Panc1 (cell line): ENCODE measurements at places on chromosomes 7 and 10.

DNA sequence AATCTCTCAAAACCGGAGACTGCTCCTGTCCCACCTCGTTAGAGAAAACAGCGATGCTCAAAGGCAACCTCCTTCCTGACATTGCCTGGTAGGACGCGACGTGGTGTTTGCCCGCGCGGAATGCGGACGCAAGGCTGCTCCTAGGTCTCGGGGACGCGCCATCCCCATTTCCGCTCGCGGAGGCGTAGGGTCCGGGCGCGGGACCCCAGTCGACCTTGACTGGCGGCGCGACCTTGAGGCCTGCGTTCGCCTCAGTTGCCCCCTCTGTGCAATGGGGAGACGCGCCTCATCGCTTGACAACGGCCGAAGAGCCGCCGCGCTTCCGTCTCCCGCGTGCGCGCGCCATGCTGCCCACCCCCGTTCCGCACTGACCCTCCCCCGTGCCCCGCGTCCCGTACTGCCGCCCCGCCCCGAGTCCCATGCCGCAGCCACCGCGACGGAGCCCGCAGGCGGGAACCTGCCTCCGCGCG, 412 bp upstream of the PPIA start:
- no peak for DNase-seq

GRCh38 chr7:129557686-129558481, 53.6 kb upstream of the NRF1 start:
- no peak for DNase-seq

DNA sequence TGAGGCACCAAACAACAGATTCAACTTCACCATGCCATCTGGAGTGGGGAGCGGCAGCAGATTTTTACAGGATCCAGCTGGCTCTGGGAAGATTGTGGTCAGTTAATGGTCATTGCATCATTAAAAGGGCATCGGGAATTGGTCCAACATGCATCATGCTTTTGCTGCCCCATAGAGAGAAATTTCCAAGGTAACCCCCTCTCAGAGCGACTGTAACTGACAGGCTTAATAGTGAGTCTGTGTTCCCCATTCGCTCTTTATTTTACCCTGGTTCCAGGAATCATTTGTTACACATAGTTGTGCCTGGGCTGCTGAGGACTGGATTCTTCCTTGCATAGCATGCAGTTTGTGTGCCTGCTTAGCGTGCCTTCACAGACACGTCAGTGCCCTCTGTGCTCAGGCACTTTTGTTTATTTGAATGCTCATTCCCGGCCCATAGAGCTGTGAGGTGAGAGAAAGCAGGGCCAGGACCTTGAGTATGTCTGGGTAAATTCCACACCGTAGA, 49.9 kb downstream of the CDHR3 start:
- DNase-seq: no peak

- DNase-seq: no peak
Observed at GRCh38 chr7:55303220-55303619, 61.9 kb upstream of the LANCL2 start.

DNA sequence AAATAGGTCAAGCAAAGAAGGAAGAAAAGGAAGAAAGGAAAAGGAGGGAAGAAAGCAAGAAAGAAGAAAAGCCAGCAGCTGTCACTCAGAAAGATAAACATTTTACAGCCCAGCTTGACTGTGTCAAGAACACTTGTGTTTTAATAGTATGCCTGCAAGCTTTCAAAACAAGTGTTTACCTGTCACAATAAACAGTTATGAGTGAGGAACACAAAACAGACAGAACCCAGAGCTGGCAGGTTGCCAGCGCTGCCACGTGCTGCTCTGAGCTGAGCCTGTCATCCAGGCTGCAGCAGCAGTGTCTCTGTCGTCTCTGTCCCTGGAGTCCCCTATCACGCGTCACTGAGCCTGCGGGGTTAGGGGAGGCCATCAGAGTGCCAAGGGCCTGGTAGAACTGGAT, 827.6 kb upstream of the AUTS2 start:
- no peak for DNase-seq

DNA sequence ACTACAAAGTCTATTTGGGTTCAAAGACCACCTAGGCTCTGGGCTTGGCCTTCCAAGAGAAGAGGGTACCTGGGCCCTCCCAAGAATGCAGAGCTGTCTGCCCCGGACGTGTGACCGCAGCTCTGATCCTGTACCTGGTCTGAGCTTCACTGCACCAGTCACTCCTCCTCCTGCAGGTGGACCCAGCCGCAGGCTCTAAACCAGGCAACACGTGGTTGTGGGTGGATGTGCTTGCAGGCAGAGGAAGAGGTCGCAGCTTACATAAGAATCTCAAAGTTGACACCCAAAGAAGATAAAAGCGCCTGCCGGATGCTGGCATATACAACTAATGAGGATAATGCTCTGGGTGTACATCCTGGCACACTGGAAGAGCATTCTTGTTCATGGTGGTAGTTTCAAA, 9.4 kb upstream of the PFKP start:
- no peak for DNase-seq

DNA sequence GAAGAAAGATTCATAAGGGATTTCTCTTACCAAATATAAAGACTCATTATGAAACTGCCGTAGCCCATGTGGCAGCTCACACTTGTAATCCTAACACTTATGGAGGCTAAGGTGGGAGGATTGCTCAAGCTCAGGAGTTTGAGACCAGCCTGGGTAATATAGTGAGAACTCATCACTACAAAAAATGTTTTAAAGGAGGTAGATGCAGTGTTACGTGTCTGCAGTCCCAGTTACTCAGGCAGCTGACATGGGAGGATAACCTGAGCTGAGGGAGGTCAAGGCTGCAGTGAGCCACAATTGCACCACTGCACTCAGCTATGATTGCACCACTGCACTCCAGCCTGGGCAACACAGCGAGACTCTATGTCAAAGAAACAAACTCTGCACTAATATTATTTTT, 18.1 kb upstream of the DNA2 start:
- DNase-seq: no peak

DNA sequence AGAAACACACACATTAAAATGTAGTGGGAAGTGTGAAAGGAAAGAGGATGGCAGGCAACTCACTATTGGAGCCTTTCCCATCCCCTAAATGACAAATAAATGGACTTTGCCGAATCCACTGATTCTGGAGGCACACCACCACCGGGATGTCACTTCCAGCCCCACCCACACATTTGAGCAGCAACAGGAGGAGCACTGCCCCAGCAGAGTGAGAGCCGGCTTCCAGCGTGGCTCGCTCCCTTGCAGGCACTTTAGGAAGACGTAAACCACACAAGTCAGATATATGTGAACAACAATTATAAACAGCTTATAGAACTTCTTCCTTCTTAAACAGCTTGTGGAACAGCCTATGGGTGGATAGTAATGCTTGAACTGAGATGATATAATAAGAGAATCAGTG, 191.0 kb downstream of the DGKI start:
- DNase-seq: no peak

- no peak for DNase-seq
Observed at GRCh38 chr7:99402854-99403253, 5.5 kb downstream of the PDAP1 start.

- DNase-seq: no peak
Observed at GRCh38 chr7:41439515-41439879, 263.4 kb downstream of the INHBA start.

- no peak for DNase-seq
Observed at GRCh38 chr10:63634488-63635065, 113.4 kb downstream of the REEP3 start.

DNA sequence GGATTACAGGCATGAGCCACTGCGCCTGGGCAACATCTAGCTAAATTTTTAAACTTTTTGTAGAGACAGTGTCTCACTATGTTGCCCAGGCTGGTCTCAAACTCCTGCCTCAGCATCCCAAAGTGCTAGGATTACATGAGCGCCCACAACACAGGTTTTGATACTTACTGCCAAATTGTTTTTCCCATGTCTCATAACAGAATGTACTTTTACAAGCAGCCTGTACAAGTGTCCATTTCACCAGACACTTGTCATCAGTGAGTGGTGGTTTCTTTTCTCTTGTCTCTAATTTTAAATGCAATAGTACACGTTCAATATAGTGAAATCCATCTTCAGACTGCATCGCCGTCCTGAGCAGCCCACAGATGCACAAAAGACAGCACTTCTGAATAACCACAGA, 116.4 kb upstream of the LYZL2 start:
- DNase-seq: no peak

DNA sequence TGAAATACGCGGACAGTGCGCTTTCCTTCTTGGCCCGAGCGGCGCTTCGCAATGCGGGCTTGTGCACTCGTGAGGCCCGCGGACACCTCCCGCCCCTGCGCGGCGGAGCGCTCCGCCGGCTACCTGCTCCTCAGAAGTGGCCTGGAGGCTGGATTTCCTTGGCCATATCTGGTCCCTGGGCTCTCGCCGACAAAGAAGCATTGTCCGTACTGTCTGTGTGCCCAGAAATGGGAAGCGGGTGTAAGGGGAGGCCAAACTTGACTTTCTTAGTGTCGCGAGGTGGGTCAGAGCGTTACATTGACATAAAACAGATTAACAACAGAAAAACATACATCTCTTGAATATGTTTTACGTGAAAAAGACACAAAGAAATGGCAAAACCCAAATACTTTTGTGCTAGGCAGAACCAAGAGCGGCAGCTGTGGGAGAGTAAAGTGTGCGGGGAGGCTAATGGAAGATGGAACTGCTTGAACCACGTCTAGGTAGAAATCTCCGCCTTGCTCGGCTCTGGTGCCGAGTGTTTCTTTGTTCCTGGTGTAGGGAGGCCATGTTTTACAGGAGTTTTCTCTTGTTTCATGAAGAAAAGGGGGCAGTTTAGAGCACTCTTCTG, 1.4 kb downstream of the LANCL2 start:
- no peak for DNase-seq

DNA sequence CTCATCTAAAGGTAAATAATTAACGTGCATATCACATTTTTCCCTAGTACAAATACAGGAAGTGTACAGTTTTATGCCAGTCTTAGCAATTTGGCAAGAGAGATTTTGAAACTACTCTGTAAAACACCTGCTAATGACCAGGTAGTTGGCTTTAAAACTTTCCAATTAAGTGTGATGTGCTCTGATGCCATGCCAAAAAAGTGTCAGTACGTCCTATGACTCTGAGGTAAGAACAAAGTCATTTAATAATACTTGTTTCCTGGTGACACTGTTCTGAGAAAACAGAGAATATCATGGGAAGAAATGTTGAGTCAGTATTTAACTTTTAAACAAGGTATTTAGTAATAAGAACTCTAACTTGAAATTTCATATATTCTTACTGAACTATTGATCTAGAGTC, 9.6 kb downstream of the PDZD8 start:
- DNase-seq: peak; percentile 47

GRCh38 chr7:156577645-156578577, 62.7 kb upstream of the RNF32 start:
- no peak for DNase-seq

- no peak for DNase-seq
Observed at GRCh38 chr7:91633013-91633441, 247.5 kb downstream of the MTERF1 start.

GRCh38 chr10:97827702-97828291, 21.8 kb upstream of the GOLGA7B start:
- no peak for DNase-seq

DNA sequence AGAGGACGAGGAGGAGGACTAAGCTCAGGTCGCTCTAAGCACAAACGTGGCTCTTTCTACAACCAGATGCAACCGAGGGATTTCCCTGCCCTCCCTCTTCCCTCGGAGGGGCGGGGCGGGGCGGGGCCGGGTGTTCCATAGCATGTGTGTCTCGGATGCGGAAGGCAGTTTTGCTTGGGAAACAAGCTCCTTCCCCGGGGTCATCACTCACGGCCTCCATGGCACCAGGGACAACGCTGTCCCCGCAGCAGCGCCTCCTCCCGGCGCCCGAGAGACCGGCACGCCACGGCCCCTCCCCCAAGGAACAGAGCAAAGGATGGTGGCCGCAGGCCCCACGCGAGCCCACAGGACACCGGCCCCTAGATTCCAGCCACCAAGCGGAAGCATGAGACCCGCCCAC, 110.5 kb downstream of the PAXIP1 start:
- DNase-seq: no peak

- DNase-seq: no peak
Observed at GRCh38 chr7:22219739-22220493, 137.0 kb downstream of the RAPGEF5 start.

DNA sequence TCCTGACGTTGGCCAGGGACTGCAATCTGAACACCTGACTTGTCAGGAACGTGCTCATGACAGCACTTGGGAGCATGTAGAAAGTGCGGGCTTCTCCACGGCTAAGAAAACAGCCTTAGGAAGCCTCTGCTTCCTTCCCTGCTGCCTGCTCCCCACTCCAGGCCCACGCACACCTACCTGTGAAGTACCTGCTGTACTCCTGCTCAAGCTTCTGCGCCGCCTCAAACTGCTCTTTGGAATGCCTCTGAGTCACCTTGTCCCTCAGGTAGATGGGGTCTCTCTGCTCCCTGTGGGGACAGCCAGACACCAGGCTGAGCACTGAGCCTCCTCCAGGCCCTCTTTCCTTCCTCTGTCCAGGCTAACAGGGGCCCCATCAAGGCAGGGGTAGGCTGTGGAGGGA, 132.7 kb downstream of the DLG5 start:
- DNase-seq: no peak

DNA sequence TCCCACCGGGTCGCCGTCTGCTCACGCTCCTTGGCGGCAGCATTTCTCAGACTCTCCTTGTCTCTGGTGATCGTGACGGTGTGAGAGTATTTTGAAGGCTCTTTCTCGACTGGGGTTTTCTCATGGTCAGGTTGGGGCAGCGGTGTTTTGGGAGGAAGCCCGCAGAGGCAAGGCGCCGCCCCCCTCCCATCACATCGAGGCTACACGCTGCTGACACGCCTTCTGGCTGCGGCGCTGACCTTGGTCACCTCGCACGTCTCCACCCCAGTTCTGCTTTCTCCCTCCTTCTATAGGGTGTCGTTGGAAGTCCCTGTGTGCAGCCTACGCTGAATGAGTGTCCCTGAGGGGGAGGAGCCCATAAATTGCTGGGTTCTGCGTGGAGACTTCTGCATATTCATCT, 55.2 kb downstream of the GLRX3 start:
- DNase-seq: no peak

- DNase-seq: no peak
Observed at GRCh38 chr7:46630031-46630430, 709.0 kb upstream of the IGFBP3 start.

DNA sequence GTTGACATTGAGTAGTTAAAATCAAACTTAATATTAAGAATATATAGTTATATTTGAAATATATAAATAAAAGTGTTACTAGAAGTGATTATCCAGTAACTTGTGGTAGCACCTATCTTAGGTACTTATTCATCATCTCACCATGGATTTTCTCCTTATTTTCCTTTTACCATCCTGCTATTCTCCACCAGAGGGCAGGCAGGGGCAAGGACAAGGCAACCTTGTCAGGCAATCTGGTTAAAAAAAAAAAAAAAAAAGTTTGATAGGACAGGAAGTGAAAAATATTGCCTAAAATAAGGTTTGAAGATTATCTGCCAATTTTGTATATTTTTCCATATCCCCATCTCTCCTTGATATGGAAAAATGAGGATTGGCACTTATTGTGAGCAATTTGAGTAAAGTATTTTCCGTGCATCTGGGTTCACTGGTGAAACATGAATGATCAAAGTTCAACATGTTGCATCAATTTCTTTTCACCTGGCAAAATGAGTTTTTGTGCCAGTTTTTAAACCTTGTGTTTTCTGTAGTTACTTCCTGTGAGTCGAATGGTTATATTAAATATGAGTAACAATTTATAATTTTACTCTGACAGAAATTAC, 256.7 kb downstream of the AGMO start:
- DNase-seq: peak; percentile 12
